Natural killer cell treated with Interleukin-12 subunit alpha and Interleukin-12 subunit beta and Interleukin-15 and Interleukin-18, amount 100 ng/mL, for 72 hours (primary cell): ENCODE measurements at places on chromosomes 12 and 14. TPM values are rescaled to one million over a fixed set of nuclear protein-coding genes. Genes with fewer than 3 reads are reported as not detected.

- DNase-seq, result no peak
Measured at GRCh38 chr12:94435511-94435927, 24.1 kb downstream of the CEP83 start.

GRCh38 chr12:9115731-9116559 lies at the start of gene A2M:
Gene A2M, minus strand, starts transcription at chr12:9115919. Its CDS starts 70 bp downstream, at chr12:9115849.
- no peak for DNase-seq

- no peak for DNase-seq
Measured at GRCh38 chr12:1838205-1838993, 18.0 kb downstream of the LRTM2 start.

Gene MMP17
- not detected for total RNA-seq

- no peak for DNase-seq
Measured at GRCh38 chr14:33163109-33163508, 224.4 kb downstream of the NPAS3 start.

- no peak for DNase-seq
Measured at GRCh38 chr14:35369701-35370191, 34.8 kb downstream of the NFKBIA start.

Gene KRT72
- 0.43 TPM for total RNA-seq

Gene TAS2R13
- 1.2 TPM for total RNA-seq

GRCh38 chr12:38384816-38385378 lies 68.3 kb downstream of the ALG10B start:
- DNase-seq, result no peak

- no peak for DNase-seq
Measured at GRCh38 chr12:90548595-90548994, 406.4 kb downstream of the CCER1 start.

Gene ASPG
- total RNA-seq, result not detected

Gene CISTR
- not detected for total RNA-seq

GRCh38 chr12:123991372-123991951 lies 18.4 kb downstream of the ZNF664 start:
- no peak for DNase-seq

Gene DPF3
- total RNA-seq, result 11.8 TPM

Gene INHBE
- not detected for total RNA-seq

- DNase-seq, result no peak
Measured at GRCh38 chr12:94405413-94406116, 54.1 kb downstream of the CEP83 start.

GRCh38 chr14:88895116-88895515 lies 70.7 kb downstream of the TTC8 start:
- DNase-seq, result no peak

Gene GALC
- 25.1 TPM for total RNA-seq

DNA sequence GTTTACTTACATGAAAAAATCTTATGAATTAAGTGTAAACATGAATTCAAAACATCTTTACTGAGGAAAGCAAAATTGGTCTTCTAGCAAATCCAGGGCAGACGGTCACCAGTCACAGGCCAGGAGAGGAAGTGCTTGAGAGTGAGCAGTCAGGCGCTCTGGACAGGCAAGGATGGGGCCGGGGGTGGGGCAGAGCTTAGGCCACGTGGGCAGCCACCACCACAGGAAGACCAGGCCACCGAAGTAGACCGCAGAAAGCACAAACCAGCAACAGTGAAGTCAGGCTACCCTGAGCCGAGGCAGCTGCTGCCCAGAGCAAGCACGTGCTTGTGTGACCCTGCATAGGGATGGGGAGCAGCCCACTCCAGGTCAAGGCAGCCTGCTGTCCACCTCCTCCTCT lies 33.5 kb downstream of the SLC6A12 start:
- DNase-seq, result no peak

Gene TESPA1
- 67.2 TPM for total RNA-seq

Gene CMKLR1
- total RNA-seq, result 0.26 TPM

GRCh38 chr12:88579601-88580050 lies 645 bp downstream of the KITLG start:
- no peak for DNase-seq

- DNase-seq, result no peak
Measured at GRCh38 chr14:21244544-21244943, 24.7 kb downstream of the HNRNPC start.

GRCh38 chr12:4775936-4776335 lies 55.7 kb downstream of the GALNT8 start:
- no peak for DNase-seq

DNA sequence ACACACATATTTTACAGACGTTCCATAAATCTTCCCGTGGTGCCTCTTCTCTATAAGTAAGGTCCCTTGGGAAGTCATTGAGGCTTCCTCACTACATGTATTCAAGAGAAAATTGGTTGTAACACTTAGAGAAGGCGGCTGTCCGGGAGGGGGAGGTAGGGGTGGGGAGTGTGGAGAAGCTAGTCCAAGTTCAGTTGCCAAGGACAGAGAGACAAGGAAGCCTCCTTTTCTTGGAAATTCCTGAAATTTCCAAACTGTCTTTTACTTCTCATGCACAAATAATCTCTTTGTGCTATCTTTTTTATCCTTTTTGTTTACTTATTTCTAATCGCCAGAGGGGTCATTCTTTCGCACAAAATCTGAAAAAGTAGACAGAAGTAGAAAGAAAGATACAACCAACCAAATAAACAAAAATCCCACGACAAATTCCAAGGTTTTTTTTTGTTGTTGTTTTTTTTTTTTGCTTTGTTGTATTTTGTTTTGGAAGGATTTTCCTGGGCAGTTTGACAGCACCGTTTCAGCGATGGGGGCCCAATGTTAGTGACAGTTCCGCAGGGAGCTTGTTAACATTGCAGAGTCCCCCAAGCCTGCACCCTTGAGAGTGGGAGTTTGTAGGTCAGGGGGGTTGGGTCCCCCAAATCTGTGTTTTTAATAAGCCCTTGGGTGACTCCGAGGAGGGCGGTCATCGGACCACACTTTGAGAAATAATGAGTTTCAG lies 45.2 kb downstream of the MAP1LC3B2 start:
- DNase-seq, result no peak
